ENCODE measurements at places on chromosomes 4 and X.

GRCh38 chrX:17095161-17095560, 148.7 kb downstream of the REPS2 start:
- no peak for DNase-seq

GRCh38 chr4:13527981-13528820, 16.1 kb downstream of the NKX3-2 start:
- DNase-seq, result no peak

- no peak for DNase-seq
Measured at GRCh38 chrX:76555816-76556215, 128.3 kb downstream of the MAGEE1 start.

DNA sequence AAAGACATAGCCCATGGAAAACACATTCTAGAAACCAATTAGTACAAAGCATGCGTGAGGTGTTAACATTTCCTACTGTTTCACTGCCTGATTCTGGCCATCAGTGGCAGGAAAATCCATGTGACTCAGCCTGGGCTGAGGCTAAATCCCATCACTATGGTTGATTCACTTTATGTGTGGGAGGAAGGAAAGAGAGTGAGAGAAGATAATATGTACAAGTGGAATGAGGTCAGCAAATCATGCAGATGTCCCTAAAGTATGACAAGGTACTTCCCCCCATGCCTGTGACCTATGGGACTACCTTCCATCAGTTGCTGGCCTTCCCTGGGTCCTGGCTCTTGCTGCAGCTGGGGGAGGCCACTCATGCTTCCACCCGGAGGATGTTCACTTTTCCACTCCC, 64.2 kb upstream of the MAP3K15 start:
- no peak for DNase-seq

- no peak for DNase-seq
Measured at GRCh38 chrX:34437586-34437985, 219.5 kb downstream of the TMEM47 start.

GRCh38 chr4:7710576-7711306, 228.9 kb downstream of the AFAP1 start:
- no peak for DNase-seq

GRCh38 chr4:78749972-78750727, 26.0 kb upstream of the BMP2K start:
- no peak for DNase-seq

DNA sequence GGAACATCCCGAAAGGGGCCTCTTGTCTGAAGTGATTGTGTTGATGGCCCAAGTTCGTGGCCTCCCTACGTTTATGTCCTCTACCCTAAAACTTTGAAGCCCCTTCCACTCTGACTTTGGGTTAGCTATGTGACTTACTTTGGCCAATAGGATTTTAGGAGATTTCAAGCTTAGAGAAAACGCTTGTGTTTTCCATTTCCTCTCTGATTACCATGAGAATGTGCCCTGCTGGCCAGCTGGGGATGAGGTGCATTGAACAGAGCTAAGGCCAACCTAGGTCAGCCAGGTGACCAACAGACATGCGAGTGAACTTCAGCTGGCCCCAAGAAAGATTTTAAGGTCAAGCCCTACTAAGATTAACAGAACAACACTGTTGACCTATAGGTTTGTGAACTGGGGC, 82.4 kb downstream of the SLC2A9 start:
- no peak for DNase-seq

- DNase-seq, result no peak
Measured at GRCh38 chr4:581181-581580, 5.1 kb upstream of the TMEM271 start.

DNA sequence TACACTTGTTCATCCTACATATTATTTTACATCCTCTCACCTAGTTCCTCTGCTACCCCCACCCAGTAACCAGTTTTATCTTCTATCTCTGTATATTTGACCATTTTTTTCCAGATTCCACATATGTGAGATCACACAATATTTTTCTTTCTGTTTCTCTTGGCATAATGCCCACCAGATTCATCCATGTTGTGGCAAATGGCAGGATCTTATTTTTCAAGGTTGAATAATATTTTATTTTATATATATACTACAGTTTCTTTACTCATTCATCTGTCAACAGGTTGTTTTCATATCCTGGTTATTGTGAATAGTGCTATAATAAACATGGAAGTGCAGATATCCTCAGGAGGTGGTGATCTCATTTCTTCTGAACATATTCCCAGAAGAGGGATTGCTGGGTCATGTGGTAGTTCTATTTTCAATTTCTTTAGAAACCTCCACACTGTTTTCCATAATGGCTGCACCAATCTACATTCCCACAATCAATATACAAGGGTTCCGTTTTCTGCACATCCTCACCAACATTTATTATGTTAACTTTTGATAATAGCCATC, 48.2 kb downstream of the THAP9 start:
- DNase-seq, result no peak

DNA sequence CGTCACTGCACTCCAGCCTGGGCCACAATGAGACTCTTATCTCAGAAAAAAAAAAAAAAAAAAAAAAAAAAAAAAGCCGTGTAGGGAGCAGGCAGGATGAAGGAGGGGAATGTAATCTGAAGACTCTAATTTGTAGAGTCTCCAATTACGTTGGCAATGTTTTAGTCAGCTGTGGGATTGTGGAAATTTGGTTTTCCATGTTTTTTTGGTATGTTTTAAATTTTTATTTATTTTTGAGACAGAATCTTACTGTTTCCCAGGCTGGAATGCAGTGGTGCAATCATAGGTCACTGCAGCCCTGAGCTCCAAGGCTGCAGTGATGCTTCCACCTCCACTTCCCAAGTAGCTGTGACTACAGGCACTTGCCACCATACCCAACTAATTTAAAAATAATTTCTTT, 56.5 kb downstream of the NSD2 start:
- no peak for DNase-seq

DNA sequence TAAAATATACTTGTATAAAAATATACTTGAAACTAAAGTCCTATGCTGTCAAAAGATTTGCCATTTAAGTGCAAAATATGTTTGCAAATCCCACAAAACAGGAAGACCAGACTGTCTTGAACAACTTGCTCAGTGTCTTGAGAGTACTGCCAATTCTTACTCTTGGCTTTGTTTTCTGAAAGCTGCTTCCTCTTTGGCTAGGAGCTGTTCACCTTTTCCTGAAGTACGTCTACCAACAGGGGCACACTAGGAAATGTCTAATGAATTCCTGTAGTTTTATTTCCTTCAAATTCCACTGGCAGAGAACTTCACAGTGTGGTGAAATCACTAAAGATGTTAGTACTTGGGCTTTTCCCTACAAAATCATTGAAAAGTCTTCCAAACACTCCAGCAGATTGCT, 46.4 kb upstream of the ABCG2 start:
- no peak for DNase-seq

DNA sequence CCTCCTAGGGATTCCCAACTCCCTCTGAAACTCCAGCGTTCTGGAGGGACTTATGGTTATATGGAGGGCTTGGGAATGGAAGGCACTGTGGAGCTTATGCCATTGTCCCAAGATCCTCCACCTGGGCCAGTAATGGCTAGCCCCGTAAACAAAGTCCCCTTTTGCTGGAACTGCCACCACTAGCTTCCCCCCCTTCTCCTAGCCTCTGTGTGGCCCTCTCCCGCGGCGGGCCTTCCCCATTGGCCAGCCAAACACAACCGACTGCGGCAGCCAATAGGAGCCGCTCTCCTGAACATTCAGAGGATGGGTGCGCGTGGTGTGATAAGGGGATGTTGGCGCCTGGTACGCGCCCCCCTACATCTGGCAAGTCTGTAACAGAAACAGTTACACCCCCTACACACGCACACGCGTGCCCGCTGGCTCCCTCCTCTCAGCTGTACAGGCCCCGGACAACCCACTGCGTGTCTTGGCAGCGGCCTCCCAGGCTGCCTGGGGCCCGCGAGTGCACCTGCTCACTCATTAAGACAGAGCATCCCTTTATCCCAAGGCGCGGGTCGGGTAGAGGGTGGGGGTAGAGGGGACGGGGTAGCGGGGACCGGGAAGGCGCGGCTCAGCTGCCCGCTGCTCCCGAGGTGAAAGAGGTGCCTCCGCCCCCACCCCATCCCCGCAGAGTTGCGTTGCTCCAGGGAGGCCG, 863 bp upstream of the RAB33A start:
- DNase-seq, result peak; percentile 23

DNA sequence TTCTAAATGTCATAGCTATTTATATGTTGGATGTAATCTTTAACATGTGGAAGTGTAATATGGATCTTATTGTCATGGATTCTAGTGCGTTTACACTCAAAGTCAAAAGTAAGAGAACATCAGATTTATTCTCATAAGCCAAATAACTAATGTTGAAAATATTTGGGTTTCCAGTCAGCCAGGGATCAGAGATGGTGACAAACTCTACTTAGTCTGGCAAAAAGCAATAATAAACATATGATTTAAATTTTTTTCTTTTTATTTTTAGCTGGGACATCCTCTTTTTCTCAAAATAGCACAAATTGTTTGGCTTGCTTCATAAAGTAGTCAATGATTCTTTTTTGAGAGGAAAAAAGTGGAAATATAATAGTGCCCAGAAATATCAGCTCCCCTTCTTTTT, 392.3 kb downstream of the ARHGAP24 start:
- no peak for DNase-seq

GRCh38 chrX:71992711-71993110, 82.1 kb downstream of the NHSL2 start:
- peak; percentile 25 for DNase-seq

GRCh38 chrX:44882635-44883034, 9.6 kb downstream of the KDM6A start:
- DNase-seq, result no peak

DNA sequence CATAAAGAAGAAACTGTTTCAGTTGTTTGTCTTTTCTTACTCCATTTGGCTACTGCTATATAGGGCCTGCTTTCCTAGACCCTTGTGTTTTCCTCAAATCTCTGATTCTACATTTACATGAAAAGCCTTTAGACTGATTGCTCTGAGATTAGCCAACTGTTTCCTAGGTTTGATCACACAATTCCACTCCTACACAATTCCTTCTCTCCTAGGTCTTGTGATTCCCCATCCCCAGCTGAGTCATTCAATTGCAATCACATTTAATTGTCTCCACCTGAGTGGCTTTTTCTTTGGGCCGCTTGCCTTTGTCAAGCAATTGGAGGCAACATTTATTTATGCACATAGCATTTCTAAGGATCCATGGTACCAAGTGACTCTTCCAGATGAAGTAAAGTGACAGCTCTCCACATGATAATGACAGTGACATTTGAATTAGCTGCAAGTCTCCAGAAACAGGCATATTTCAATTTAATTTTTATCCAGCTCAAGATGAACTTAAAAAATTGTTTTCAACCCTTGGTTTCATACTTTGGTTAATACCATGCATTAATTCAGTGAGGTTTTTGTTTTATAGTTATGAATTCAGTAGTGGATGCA, 35.8 kb downstream of the ATXN3L start:
- DNase-seq, result no peak

- no peak for DNase-seq
Measured at GRCh38 chr4:107913283-107913899, 18.0 kb upstream of the CYP2U1 start.

GRCh38 chrX:54495814-54496516, at the start of gene FGD1:
Gene FGD1 (minus strand): TSS chrX:54496234. CDS start chrX:54495432, 802 bp downstream.
- DNase-seq, result no peak

DNA sequence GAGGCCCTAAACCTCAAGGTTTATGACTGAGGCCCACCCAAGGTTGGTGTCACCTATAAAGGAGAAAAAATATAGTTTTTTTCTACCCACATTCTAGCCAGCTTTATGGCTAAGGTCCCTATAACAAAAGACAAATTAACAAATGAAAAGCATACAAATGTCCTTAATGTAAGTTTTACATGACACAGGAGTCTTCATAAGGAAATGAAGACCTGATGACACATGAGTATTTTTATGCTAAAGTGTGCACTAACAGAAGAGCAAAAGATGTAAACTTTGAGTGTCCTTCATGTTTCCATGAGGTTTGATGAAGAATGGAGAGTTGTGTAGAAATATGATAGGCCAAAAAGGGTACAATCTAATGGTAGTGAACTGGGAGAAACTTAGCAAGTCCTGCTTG, 114.7 kb upstream of the INTU start:
- DNase-seq, result no peak

- DNase-seq, result no peak
Measured at GRCh38 chr4:82373486-82373815, 340 bp downstream of the HNRNPD start.

- no peak for DNase-seq
Measured at GRCh38 chr4:152610131-152610530, 69.7 kb downstream of the TMEM154 start.

DNA sequence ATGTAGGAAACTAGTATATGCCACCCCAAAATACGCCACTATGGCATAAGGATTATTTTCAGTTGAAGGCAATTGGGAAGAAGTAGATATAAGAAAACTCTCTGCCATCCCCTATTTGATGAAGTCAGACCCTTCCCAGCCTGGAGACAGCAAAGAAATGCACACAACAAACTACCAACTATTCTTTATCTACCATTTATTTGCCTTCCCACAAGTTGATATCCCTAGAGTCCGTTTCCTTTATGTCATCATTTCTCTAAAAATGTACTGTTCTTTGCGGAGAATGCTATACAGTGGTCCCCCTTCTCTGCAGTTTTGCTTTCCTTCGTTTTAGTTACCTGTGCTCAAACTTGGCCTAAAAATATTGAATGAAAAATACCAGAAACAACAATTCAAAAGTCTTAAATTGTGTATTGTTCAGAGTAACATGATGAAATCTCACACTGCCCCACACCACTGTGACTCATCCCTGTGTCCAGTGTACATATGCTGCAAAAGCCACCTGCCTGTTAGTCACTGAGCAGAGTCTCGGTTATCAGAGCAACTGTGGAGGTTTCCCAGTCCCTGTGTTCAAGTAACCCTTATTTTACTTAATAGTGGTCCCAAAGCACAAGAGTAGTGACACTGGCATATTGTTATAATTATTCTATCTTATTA, 152.3 kb downstream of the WDFY3 start:
- no peak for DNase-seq

DNA sequence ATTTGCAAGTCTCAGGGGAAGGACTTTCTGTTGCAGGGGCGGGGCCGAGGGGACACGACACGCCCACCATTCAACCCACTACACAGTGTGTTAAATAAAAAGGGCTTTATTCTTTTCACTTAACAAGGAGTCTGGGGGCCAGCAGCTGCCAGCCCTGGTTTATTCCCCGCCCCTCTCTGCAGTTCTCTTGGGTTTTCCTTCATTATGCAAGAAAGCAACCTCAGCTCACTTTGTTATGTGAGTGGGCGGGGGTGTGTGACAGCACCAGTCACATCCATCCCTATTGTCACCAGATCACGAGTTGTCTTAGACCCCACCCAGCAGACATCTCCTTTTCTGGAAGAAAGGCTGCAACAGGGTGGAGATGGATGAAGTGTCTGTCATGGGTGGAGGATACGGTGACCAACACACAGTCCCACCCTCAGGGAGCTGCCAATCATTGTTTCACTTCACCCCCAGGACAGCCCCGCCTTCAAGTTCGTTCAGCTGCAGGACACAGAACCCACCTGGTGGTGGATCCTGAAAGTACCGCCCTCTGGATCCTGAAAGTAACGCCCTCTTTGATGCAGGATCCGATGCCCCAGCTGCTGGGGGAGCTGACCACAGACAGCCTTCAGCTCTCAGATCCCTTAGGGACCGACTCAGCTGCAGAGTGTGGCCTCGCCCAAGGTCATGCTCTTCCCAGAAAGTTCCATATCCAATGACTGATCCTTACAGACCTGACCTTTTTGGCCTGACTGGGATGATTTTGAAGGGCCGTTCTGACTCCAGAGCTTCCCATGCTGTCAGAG, 79.6 kb downstream of the SMIM20 start:
- DNase-seq, result no peak
